Kidney (tissue), 22 donors: ENCODE measurements at places on chromosomes 2 and 18. TPM values are rescaled to one million over a fixed set of nuclear protein-coding genes. Genes with fewer than 3 reads are reported as not detected.

Gene GALR1
- total RNA-seq, result 0.06 TPM

Gene SLC11A1
- total RNA-seq, result 37.6 TPM

Gene GKN1
- total RNA-seq, result not detected

Gene TCF4
- 60.3 TPM for total RNA-seq

Gene TEKT4
- 0.16 TPM for total RNA-seq

Gene MATN3
- 5.0 TPM for total RNA-seq

Gene LOXL3
- 9.7 TPM for total RNA-seq
